ENCODE measurements at places on chromosomes 1 and 21.
A peak's percentile ranks its signal among the peaks of the same experiment; 100 is the strongest.

GRCh38 chr1:229970714-229971113, 96.3 kb upstream of the GALNT2 start:
- no peak for DNase-seq

- no peak for DNase-seq
Observed at GRCh38 chr1:147156642-147157041, 15.6 kb downstream of the PRKAB2 start.

- DNase-seq: no peak
Observed at GRCh38 chr1:17409391-17409811, 30.1 kb downstream of the RCC2 start.

DNA sequence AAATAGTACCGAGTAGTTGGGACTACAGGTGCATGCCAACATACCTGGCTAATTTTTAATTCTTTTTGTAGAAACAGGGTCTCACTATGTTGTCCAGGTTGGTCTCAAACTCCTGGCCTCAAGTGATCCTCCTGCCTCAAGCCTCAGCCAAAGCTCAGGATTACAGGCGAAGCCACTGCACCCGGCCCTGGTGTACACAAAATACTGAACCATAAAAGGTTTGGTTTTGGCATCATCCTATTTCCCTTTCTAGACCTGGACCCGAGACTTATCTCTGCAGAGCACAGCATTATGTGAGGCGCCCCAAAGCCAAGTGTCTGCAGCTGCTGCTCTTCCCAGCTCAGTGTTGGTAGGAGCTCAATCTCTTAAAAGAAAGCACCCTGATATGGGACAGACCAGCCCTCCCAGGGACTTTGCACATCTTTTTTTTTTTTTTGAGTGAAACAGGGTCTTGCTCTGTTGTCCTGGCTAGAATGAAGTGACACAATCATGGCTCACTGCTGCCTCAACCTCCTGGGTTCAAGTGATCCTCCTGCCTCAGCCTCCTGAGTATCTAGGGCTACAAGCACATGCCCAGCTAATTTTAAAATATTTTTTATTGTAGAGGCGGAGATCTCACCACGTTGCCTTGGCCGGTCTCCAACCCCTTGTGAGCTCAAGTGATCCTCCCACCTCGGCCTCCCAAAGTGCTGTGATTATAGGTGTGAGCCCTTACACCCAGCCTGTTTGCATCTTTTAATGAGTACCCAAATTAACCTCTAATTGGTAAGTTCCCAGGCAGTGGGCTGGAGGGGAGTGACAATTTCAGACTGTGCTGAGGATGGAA, 20.4 kb downstream of the TEX35 start:
- no peak for DNase-seq

DNA sequence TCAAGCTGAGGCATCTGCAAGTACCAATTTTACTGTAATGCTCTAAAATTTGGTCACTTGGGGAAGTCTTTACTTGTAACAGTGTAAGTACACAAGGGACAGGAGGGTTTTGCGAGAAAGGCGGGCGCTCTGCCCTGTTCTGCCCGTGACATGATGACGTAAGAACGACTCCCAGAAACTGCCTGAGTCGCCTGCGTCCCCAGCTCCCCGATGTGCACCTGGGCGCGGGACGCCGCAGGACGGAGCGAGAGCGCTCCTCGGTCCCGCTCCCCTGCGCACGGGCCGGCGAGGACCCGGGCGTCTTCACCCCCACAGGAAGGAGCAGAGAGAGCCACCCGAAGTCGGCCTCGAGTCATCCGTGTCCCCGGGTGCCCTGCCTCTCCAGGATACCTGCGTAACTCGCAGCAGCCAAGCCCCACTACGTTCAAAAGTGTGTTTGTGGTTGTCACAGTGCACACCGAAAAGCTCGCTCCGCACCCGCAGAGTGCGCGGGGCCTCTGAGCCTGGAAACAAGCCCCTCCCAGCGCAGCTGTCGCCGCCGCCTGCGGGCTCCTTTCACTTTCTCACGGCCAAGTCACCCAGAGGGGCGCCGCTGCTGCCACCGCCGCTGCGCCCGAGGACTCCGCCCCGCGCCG, 3.3 kb upstream of the ZBTB18 start:
- DNase-seq: no peak

DNA sequence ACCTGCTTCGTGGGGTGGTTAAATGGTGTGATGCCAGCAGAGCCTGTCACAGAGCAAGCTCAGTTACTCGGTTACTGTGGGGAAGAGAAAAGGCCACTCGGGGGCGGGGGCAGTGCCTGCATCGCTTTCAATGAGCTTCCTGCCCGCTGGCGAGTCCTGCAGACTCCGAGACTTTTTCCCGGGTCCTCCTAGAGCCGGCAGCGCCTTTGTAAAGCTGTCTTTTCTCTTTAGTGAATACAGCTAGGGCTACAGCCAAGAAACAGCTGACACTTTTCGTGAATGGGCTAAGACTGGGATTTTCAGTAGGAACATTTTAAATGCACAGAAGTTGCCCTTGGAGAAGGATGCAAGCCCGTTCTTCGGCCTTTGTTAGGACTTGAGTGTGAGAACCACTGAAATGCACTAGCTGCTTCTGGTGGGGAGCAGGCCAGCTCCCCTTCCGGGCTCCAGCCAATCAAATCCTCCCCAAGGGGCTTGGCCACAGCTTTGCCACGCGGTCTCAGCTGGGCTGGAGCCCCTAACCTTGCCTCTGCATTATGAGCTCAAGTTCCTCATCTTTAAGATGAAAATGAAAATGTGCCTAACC, 23.4 kb upstream of the EFHD2 start:
- no peak for DNase-seq

DNA sequence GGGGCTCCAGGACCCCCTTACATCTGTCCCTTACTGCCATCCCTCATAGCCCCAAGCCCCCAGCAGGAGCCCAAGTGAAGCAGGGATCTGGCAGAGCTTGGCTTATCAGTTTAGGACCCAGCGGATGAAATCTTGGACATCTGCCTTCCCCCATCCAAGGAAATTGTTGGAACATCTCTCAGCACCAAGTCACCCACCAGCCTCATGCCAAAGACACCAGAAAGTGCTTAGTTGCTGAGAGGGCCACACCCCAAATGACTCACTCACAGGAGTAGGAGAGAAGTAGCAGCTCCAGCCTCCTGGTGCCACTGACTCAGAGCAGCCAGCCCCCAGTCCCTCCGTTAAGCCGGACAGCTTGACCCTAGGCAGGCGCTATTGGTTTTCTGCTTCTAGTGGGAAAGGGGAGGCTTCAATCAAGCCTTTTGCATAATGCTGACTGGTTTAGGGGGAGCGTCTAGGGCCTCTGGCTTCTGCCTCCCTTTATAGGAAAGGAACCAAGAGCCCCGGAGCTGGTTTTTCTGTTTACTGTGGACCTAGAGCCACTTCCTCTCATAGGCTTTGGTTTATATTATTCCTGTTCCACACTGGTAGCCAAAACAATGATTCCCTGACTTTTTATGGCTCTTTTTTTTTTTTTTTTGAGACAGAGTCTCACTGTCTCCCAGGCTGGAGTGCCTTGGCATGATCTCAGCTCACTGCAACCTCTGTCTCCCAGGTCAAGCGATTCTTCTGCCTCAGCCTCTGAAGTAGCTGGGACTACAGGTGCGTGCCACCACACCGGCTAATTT, 114.2 kb upstream of the IPO9 start:
- DNase-seq: peak; percentile 95

GRCh38 chr1:233777566-233777965, 126.9 kb upstream of the SLC35F3 start:
- DNase-seq: no peak

- DNase-seq: no peak
Observed at GRCh38 chr1:245718951-245719350, 564.2 kb downstream of the KIF26B start.

GRCh38 chr1:1360506-1361169, 2.3 kb upstream of the MXRA8 start:
- DNase-seq: peak; percentile 61

DNA sequence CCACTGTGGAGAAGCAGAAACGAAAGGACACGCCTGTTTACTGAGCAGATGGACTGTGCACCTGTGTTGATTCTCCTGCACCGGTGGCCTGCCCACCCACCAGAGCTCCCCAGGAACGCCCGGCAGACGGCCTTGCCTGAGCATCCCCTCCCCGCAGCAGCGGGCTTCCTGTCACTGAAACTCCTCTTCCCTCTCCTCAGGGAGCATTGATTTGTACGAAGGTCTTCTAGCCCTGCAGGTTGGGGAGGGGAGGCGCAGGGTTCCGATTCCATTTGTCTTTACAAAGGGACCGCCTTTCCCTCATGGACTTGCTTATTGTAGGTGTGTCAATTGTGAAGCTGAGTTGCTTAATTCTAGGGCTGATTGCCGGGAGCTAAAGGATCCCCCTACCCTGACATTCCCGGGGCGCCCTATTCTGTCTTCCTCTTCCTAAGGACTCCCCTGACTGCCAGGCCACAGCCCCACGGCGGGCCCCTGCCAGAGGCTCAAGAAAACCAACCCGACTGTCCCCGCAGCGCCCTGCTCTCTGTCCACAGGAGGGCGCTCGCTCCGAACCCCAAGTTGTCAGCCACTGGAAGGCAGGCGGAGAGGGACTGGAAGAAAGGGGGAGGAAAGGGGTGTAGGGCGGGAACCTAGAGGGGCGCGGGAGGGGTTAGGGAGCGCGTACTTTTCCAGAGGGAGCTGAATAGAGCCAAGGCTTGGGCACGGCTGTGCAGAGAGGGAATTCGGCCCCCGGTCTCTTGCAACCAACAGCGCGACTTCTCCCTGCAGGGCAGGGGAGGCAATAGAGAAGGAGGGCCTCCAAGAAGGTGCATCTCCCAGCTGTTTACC, 2.8 kb downstream of the S100A6 start:
- DNase-seq: no peak

GRCh38 chr21:38773099-38774061, 32.3 kb upstream of the ETS2 start:
- peak; percentile 52 for DNase-seq

DNA sequence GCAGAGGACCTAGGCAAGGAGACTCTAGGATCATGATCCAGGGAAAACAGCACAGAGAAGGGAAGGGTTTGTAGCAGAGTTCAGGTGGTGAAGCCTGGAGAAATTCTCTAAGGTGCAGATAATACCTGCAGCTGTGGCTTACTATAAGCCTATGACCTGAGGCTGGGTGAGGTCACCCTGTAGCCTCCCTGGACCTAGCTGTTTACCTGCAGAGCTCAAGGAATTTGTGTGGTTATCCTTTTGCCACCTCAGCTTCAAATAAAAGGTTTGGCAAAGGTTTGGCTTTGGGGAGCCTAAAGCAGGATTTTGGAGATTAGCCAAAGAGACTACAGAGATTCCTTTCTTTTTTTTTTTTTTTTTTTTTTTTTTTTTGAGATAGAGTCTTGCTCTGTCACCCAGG, 79.5 kb upstream of the ZNF648 start:
- DNase-seq: no peak

- no peak for DNase-seq
Observed at GRCh38 chr1:36924282-36924811, 110.0 kb downstream of the GRIK3 start.

- DNase-seq: no peak
Observed at GRCh38 chr1:8754993-8755392, 62.4 kb downstream of the RERE start.

DNA sequence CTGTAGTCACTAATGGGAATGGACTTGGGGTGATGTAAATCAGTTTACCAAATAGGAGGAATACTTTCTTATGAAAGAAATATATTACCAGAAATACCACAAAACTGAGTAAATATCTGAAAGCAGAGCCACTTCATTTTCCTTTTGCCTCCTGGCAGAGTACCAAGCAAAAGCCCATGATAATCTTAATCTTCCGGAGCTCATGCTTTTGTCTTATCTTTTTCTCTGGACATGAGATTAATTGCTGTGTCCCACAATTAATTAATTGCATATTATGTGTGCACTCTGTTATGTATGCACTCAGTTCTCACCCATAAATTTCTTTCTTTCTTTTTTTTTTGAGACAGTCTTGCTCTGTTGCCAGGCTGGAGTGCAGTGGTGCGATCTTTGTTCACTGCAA, 94.1 kb upstream of the PDE4B start:
- DNase-seq: no peak

DNA sequence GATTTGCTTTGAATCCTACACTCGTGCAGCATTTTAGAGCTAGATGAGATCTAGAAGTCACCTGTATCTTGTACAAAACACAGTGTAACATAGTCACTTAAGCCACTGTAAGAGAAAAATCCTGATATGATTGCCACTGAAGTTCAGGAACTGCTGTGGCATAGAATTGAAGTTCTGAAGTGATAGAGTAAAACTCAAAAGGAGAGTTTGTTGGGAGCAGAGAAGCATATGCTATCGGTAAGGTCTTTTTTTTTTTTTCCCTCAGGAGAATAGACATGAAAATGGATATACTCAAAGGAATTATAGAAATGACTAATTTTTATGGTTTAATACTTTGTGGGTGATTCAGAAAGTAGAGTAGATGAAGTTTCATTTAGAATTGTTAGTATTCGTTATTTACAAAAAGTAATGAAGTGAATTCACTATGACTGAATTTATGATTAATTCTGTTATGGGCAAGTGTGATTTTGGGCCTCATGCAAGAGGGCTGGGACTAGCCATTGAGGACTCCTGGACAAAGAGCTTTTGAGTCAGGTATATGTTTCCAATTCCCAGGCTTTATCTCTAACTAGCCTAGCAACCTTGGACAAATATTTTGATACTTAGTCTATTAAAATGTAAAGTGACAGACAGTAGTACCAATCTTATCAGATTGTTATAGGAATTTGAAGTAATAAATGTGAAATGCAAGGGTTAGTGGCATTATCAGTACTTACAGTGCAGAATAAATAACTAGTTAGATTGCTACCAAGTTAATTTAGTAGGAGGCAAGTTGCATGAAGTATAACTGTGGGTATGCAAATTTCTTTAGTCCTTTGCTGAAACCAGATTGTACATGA, 3.1 kb downstream of the KCTD3 start:
- no peak for DNase-seq

- no peak for DNase-seq
Observed at GRCh38 chr21:45430521-45431501, 25.8 kb downstream of the COL18A1 start.

- DNase-seq: no peak
Observed at GRCh38 chr1:3547055-3548005, 64.0 kb downstream of the MEGF6 start.

DNA sequence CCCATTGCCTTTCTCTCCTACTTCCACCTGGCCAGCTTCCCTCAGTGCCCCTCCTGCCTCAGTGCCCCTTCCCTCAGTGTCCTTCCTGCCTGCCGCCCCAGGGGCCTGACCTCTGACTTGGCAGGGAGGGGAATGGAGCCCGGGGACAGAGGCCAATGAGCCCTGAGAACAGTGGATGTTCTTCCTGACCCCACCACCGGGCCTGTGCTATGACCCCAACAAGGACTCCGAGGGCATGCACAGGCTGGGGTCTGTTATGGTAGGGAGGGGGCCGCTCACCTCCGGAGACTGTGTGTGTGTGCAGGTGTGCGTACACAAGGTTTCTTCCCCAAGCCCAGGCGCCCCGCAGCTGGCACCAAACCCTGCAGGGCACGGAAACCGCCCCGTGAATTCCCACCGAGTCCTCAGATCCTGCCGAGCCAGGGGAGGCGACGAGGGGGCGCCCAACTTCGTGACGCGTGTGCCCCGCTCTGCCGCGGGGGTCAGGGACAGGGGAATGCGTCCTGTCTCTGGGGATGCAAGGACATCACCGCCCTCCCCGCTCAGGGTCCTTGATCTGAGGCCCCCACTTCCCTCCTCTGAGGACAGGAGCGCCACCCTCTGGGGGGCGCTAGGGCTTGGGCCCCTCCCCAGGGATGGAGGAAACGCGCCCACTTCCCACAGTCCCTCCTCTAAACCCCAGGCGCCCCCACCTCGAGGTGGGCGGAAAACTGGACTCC, 766 bp downstream of the RAP1GAP start:
- no peak for DNase-seq

All from Panc1 (cell line).